Epithelial cell of alveolus of lung (primary cell): ENCODE measurements at places on chromosomes 11 and 22. TPM values are rescaled to one million over a fixed set of nuclear protein-coding genes. Genes with fewer than 3 reads are reported as not detected.

The ZBTB3 gene
- 7.5 and 8.3 TPM in 2 replicates for total RNA-seq

The MS4A15 gene
- total RNA-seq = not detected in 2 replicates

The TMEM134 gene
- total RNA-seq = 46.4 and 55.7 TPM in 2 replicates

The TUBA8 gene
- total RNA-seq = 1.1 TPM in 1 of 2 replicates, not detected in the other

The SMIM35 gene
- total RNA-seq = not detected in 2 replicates

The TCP11L1 gene
- total RNA-seq = 13.1 and 21.3 TPM in 2 replicates

The C11orf21 gene
- not detected in 2 replicates for total RNA-seq

The OR10D3 gene
- total RNA-seq = not detected in 2 replicates
